Cortex of kidney (tissue), 1 donor: ENCODE measurements at places on chromosomes 4 and X.

DNA sequence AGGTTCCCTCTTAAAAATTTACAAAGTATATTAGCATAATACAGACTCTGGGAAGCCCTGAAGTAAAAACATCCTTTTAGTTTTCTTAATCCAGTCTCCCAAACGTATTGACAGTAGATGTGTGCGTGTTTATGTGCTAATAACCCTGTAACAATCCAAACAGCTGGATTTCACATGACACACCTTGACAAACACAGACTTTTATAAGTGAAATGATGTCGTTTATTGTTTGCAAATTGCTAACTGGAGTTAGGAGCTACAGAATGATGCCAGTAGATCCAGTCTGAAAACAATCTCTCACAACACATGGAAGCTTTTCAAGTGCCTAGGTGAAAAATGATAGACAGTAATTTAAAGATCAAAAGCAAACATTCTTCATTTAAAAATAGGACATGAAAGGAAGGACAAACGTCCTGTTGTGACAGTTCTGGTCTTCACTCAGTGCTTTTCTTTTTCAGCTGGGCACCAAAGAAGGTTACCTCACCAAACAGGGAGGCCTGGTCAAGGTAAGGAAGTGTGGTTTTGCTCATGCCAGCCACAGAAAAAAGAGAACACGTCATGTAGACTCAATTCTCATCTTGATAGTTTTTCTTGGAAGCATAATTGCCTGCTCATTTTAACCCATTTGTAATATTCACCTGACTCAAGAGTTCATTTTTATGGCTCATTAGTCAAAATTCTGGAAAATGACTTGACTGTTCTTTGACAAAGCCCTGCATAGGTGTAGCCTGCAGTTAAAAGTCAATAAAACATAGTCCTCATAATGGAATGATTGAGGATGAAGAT is 32.9 kb downstream of the LAMTOR3 start:
- DNase-seq = no peak

GRCh38 chr4:28176942-28177341 is 1316.3 kb downstream of the STIM2 start:
- DNase-seq = no peak

GRCh38 chr4:17817027-17817426 is 6.2 kb downstream of the NCAPG start:
- no peak for DNase-seq

GRCh38 chr4:84870398-84871163 is 95.9 kb downstream of the WDFY3 start:
- no peak for DNase-seq

GRCh38 chr4:41874398-41874797 is 60.8 kb upstream of the TMEM33 start:
- DNase-seq = no peak
